ENCODE measurements at places on chromosomes 5 and 9.

DNA sequence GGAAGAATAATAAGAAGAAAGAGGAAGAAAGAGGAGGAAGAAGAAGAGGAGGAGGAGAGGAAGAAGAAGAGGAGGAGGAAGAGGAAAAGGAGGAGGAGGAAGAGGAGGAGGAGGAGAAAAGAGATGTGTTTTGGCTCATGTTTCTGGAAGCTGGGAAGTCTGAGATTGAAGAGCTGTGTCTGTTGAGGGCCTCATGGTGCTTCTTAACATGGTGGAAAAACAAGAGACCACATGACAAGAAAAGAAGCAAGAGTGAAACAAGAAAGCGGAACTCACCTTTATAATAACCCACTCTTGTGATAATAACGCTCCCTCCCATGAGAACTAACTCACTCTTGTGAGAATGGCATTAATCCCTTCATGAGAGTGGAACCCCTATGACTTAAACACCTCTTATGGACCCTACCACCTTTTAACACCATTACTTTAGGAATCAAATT, 36.1 kb upstream of the RANBP6 start:
- no peak for DNase-seq

GRCh38 chr9:77989909-77990308, 41.7 kb downstream of the GNAQ start:
- no peak for DNase-seq

DNA sequence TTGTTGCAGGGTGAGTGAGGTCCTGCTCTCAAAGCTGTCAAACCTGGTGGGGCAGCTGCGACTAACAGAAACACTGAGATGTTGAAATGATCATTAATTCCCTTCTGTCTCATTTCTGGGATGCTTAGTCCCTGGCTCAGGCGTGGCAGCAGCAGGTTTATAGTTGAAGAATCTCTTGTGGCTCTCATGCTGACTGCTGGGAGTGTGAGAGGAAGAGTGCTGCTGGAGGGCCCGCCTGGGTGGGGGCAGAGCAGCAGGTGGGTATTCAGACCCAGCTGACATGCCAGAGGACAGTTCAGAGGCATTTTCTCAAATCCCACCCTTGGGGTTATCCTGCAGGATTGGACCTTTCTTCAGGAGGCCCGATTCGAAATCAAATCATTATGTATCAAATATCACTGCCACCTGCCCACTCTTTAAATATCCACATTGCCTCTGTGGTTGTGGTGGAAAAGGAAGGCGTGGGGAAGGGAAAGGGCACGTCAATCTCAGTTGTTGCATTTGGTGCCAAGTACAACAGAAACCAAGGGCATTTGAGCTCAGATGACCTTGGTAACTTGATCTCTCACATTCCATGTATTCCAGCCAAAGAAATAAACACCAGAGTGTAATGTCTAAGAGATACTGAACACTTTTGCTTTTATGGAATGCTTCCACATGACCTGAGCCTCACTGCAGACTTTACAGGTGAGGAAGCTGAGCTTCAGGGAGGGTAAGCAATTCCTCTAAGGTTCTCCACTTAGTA, 224.3 kb downstream of the AOPEP start:
- no peak for DNase-seq

DNA sequence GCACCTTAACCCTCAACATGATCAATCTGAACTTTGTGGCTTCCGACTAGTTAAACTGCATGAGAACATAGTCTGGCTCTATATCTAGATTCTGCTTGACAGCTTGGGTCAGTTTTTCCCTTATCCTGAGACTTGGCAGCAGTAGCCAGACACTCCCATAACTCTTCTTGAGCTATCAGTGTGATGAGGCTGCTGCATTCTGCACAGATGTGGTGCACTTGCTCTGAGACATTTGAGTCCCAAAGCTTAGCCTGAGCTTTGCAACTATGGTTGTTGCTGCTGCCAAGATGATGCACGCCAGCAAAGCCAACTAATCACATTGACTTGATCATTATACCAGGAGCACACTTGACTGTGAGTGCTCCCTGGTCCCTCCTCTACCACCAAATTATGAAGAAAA, 36.2 kb downstream of the MOCS2 start:
- DNase-seq: no peak

GRCh38 chr5:151581347-151581746, 9.8 kb downstream of the FAT2 start:
- no peak for DNase-seq

DNA sequence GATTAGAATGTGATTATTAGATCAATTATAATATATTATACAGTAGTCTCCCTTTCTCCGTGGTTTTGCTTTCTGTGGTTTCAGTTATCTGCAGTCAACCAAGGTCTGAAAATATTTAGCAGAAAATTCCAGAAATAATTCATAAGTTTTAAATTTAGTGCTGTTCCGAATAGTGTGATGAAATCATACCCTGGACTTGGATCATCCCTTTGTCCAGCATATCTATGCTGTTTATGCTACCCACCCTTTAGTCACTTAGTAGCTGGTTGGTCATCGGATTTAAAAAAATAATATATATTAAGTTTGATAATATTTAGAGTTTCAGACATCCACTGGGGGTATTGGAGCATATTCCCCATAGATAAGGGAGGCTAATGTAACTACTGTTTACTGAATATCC, 19.6 kb downstream of the RMI1 start:
- no peak for DNase-seq

DNA sequence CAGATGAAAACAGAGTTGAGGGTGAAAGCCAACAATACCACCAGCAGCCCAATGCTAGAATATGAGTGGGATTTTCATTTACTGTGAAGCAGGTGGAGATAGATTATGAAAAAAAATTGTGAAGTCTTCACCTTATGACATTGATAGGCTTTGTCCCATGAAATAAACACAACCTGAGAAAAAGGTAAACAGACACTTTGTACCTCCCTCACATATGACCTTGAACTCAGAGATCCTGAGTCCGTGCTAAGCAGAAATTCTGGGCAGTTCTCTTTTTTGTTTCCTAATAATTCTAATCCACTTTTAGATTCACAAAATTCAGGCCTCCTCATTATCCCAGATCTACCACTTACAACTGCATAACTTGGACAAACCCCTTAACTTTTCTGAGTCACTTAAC, 127.3 kb upstream of the RORB start:
- no peak for DNase-seq

- no peak for DNase-seq
These were observed 352.3 kb upstream of the CCNH start for GRCh38 chr5:87765009-87765408.

All from mesenteric fat pad (tissue), 1 donor.